Panc1 (cell line): ENCODE measurements at places on chromosomes 16 and 17.

- peaks cover 8% of the 10 kb centered on the region; the same call in 1 of the 2 replicates for H3K36me3 ChIP-seq
- H3K27me3 ChIP-seq: no peaks in the 10 kb centered on the region
- H3K27ac ChIP-seq: peak overlapping the region; percentile 99
Observed at GRCh38 chr17:50055055-50055425, 870 bp upstream of the ITGA3 start.

DNA sequence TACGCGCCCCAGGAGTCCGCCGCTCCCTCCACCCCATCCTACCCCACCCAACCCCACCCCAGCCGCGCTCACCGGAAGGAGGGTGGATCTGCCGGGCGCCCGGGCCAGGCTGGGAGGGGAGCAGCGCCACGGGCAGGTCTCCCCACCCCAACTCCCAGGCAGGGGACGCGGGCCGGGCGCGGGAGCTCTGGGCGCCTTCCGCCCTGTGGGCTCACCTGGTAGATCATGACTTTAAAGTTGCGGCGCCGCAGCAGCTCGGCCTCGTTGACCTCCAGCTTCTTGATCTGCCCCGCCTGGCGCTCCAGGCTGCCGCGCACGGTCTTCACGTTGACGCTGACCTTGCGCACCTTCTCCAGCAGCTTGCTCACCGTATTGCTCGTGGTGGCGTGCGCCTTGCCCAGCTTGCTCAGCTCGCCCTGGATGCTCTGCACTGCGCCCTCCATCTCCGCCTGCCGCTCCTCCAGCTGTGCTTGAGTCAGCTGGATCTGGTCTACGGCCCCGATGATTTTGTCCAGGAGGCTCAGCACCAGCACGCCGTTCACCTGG, 571 bp downstream of the CAVIN1 start:
- H3K27me3 ChIP-seq: no peaks in the 10 kb centered on the region
- no peak for DNase-seq
- H3K4me1 ChIP-seq: peaks cover 26% of the 10 kb centered on the region
- H3K36me3 ChIP-seq: no peaks in the 10 kb centered on the region; the same call in 1 of the 2 replicates
- H3K4me3 ChIP-seq: peak overlapping the region; percentile 62

DNA sequence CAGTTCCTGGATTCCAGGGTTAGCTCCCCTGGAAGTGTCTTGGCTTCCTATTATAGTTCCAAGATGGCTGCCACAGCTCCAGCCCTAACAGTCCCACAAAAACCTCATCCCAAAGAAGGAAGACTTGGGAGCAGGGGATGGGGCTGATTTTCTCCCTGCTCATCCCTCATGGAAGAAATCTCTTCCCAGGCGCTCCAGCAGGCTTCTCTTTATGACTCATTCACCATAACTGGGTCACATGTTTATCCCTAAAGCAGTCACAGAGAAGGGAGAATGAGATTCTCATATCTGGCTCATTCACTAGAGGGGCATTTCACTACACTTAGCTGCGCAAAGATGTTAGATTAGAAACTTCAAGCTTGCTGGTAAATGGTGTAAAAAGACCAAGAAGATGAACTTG, 206.5 kb upstream of the IRX3 start:
- DNase-seq: no peak
- no peaks in the 10 kb centered on the region; the same call in 1 of the 2 replicates for H3K27me3 ChIP-seq
- H3K4me3 ChIP-seq: no peak overlapping the region
- no peak overlapping the region for H3K27ac ChIP-seq
- no peaks in the 10 kb centered on the region; the same call in 1 of the 2 replicates for H3K4me1 ChIP-seq
- no peaks in the 10 kb centered on the region for H3K36me3 ChIP-seq

- H3K4me3 ChIP-seq: no peak overlapping the region
- no peaks in the 10 kb centered on the region for H3K4me1 ChIP-seq
- H3K36me3 ChIP-seq: no peaks in the 10 kb centered on the region
- no peak overlapping the region for H3K27ac ChIP-seq
- H3K27me3 ChIP-seq: no peaks in the 10 kb centered on the region
Observed at GRCh38 chr16:48865520-48865919, 255.5 kb upstream of the N4BP1 start.

- no peaks in the 10 kb centered on the region for H3K27me3 ChIP-seq
- peaks cover 33% of the 10 kb centered on the region for H3K4me1 ChIP-seq
- H3K4me3 ChIP-seq: no peak overlapping the region
- no peaks in the 10 kb centered on the region for H3K36me3 ChIP-seq
Observed at GRCh38 chr17:50953831-50954601, 87.9 kb upstream of the TOB1 start.

DNA sequence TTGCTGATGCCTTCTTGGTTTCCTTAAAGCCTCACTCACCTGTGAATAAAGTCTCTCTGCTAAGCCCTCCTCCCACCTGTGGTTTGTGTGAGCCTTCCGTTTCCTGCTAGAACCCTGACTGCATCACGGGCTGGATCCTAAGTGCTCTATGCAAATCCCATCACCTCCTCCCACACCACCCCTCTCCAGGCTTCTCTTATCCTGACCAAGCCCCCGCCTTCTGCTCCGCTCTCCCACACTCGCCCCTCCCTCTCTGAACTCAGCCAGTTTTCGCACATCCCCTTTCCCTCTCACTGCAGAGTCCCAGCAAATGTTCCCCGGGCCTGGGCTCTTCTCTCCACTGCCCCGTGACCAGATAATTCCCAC, 51.8 kb downstream of the PIMREG start:
- DNase-seq: no peak
- no peaks in the 10 kb centered on the region for H3K27me3 ChIP-seq
- no peaks in the 10 kb centered on the region for H3K4me1 ChIP-seq
- H3K4me3 ChIP-seq: no peak overlapping the region
- H3K27ac ChIP-seq: no peak overlapping the region
